ENCODE measurements at places on chromosomes 5 and 9.

DNA sequence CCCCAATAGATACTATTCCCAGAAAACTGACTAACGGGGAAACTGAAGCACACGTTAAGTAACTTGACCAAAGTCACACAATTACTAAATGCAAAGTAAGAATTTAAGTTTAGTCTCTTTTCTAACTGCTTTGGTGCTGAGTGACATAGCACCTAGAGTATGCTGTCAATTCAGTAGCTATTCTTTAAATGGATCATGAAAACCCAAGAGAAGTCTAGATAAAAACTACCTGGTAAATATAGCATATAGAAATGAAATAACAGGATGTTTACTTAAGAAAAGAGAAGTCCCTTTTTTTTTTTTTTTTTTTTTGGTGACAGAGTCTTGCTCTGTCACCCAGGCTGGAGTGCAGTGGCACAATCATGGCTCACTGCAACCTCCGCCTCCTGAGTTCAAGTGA is 129.2 kb downstream of the PDE4D start:
- DNase-seq = no peak

DNA sequence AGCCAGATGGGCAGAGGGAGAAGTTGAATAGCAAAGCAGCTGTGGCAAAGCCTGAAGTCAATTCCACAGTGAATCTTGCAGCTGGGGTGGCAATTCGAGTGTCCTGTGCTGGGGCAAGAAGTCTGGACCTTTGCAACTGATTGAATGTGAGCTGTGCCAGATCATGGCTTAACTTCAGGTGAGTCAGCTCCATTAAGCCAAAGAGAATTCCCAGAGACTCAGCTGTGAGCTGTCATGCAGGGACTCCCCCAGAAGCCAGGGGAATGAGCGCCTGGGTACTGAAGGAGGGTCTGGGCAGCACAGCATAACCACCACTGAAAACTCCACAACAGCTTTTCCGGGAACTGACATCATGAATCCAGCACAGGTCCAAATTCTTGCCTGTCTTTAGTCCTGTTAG is 153.5 kb upstream of the TRPC7 start:
- no peak for DNase-seq

- DNase-seq = peak; percentile 73
Measured at GRCh38 chr5:149549461-149550267, 1.6 kb downstream of the CSNK1A1 start.

- no peak for DNase-seq
Measured at GRCh38 chr9:123954518-123955280, 24.8 kb upstream of the DENND1A start.

DNA sequence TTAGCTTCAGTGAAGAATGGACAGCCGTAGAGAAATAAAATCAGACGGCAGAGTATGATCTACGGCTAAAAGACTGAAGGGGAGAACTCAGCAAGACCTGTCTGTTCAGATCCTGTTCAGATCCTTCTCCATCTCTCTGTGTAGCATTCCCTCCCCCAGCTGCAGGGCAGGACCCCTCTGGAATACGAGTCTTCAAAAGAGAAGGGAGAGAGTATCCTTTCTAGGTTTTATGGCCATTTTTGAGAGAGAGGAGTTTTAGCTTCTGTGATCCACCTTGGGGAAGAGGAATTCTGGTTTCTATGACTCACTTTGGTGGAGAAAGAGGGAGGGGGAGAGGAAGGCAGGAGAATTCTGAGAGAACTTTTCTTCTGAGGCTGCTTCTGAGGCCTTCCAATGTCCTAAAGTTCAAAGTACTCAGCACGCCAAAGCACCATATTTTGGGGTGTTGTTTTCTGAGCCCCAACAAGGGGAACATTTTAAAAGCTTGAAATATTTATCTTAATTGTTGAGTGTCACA is 194.4 kb upstream of the TLE4 start:
- peak; percentile 47 for DNase-seq

DNA sequence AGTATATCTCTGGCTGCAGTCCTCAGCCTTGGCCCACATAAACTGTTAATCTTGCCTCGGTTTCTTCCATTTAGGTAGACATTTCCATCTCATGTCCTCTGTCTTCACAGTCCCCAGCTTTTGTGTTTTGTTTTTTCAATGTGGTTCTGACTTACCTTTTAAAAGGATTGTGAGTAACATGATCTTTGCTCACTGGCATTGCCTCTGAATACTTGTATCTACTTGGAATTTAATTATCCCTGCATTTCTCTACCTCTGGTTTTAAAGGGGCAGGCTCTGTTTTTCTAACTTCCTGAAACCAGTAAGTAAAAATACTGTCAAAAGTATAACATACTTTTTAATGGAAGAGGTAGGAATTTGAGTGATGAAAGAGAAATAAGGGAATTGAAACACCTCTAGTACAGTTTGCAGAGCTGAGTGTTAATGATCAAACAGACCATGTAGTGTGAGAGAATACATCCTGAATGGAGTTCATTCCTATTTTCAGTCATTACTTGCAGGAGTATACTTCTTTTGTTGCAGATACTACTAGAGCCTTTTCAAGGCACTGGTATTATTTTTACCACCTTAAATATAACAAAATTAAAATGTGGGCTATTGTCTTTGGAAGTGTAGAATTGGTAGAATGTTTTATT is 62.6 kb downstream of the MTREX start:
- DNase-seq = no peak

DNA sequence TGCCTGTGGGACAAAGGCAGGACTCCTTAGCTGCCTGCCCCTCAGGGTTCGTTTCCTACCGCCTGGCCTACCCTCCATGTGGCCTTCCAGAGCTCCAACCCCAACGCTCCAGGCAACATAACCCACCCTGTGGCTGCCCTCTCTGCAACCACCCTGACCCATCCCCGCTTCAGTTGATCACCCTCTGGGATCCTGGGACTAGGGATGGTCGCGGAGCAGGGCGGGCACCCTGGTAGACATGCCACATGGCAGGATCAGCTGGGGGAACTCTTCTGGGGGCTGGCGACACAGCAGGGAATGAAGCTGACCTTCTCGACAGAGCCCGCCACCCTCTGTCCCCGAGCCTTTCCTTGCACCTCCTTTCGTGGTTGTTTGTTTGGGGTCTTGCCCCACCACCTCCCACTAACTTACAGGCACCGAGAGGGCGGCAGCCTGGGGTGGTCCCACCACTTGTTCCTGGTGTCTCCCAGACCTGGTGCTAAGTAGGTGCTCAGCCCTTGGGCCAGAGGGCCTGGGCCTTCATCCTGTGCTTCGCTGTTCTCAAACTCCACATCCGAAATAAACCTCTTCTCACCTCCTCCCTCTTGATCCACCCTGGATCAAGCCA is 243.1 kb downstream of the PBX3 start:
- DNase-seq = no peak

- peak; percentile 3 for DNase-seq
Measured at GRCh38 chr5:41649659-41650058, 139.3 kb upstream of the PLCXD3 start.

- peak; percentile 73 for DNase-seq
Measured at GRCh38 chr9:116075191-116075590, 78.4 kb upstream of the PAPPA start.

- no peak for DNase-seq
Measured at GRCh38 chr9:123417289-123418051, 61.5 kb downstream of the CRB2 start.

DNA sequence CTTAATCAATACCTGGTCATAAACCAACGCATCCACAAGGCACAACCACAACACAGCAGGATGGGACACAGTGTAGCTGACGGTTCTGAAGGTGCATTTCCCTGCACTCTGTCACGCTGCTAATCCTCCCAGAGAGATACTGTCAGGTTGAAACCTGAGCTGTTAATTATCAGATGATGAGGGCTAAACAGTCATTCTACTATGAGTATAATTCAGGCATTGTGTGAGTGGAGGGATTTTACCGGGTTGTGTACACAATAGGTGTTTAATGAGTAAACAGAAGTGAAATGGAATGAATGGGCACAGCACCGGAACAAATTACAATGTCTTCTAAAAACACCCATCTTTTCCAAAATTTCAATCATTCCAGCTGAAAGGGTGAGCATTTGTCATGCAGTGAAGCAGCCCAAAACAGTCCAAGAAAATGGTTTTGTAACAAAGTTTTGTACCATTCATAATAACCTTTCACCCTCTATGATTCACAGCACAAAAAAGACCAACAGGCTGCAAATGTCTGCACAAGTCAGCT is 71.5 kb downstream of the ABCA1 start:
- DNase-seq = no peak

DNA sequence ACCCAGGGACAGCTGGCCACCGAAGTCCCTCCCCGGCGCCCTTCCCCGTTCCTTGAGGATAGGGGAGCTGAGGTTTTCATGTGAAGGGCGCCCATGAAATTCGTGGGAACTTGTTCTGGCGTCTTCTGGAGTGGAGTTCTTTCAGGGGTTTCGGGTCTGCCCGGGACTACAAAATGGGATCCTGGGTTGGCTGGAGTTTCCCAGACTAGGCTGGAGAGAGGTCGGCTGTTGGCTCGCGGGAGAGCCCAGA is 3.6 kb upstream of the RGMB start:
- DNase-seq = peak; percentile 47

GRCh38 chr9:104854613-104855012 is 73.3 kb downstream of the ABCA1 start:
- DNase-seq = no peak

GRCh38 chr5:173745123-173745522 is 128.7 kb upstream of the BOD1 start:
- no peak for DNase-seq

- no peak for DNase-seq
Measured at GRCh38 chr5:64918083-64918482, 149.4 kb downstream of the CWC27 start.

DNA sequence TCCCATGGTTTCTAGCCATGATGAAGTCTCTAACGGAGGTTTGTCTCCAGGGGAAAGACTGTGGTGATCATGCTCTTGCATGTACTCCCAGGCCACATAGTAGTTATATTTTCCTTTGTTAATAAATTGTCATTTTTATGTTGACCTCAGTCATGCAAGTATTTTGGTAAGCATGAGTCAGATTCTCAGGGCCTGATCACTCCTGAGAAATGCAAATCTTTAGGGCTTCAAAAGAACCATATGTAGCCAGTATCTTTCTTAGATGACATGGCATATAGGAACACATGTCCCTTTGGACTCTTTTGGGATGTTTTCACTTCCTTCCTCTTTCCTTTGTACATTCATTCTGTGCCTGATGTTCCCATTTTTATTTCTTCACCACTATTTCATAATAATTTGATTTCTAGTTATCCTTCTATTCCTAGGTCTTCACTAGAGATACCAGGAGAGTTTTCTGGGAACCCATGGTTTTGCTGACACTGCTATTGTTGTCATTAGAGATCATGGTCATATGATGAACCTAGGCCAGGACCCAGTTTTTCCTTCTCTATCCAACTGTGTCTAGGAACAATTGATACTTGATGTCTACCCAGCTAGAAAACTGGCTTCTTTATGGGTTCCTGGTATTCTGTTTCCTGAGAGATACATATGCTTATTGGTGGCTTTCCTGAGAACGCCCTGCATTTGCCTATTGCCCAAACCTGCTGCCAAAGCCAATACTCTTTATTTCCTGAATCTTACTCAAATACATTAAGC is 248.1 kb upstream of the NREP start:
- DNase-seq = peak; percentile 88

- no peak for DNase-seq
Measured at GRCh38 chr5:10421896-10422691, 19.6 kb upstream of the ROPN1L start.

- no peak for DNase-seq
Measured at GRCh38 chr9:8365029-8365428, 565.5 kb upstream of the DMAC1 start.

- DNase-seq = no peak
Measured at GRCh38 chr9:106928350-106928749, 65.4 kb downstream of the ZNF462 start.

GRCh38 chr9:127277770-127278169 is 13.2 kb downstream of the GARNL3 start:
- no peak for DNase-seq

GRCh38 chr5:86354664-86355063 is 263.1 kb upstream of the COX7C start:
- DNase-seq = no peak

- no peak for DNase-seq
Measured at GRCh38 chr5:142955628-142956027, 185.5 kb downstream of the ARHGAP26 start.

GRCh38 chr5:9829621-9830020 is 199.5 kb upstream of the TAS2R1 start:
- DNase-seq = peak; percentile 52

DNA sequence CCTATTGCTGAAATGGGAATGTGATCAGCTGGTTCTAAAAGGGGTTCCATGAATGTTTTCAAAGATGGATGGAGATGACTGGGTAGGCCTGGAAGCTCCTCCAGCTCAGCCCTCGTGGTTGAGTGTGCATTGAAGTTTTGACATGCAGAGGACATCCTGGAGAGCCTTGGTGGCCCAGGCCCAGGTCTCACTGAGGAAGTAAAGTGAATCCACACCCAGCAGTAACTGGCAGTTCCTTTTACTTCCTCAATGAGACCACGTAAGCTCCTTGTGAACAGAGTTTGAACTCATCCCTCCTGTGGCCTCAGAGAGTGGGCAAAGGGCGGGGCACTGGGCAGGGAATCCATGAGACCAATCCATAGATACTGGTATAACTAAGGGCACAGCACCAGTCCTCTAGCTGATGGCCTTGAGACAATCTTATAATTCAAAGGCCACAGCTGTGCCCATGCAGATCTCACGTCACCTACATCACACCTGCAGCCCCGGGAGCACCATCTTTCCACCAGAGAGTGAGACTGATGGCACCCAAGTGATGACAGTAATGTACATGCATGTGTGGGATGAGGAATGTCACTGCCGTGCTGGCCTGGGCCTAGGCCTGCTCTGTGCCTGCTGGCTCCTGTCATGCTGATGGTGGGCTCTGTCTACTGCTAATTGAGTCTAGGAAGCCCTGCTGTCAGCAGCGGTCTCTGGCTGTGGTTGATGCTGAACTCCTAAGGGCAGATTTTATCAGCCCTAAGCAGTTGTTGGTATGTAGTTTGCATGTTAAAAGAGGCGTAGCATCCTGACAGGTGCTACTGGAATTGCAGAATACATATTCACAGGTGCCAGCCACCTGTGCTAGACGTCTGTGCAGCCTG is 257.8 kb downstream of the FSTL4 start:
- DNase-seq = no peak

GRCh38 chr9:93960221-93960970 is 5.2 kb upstream of the BARX1 start:
- peak; percentile 18 for DNase-seq

DNA sequence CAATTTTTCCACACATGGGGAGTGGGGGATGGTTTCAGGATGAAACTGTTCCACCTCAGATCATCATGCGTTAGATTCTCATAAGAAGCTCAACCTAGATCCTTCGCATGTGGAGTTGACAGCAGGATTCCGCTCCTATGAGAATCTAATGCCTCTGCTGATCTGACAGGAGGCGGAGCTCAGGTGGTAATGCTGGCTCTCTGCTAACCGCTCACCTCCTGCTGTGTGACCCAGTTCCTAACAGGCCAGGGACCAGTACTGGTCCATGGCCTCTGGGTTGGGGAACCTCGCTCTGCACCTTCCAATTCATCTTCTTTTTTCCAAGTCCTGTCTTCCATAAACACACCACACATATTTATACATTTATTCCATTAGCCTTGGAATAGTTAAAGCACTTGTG is 33.0 kb downstream of the POU5F2 start:
- DNase-seq = no peak

GRCh38 chr9:99803694-99804093 is 18.0 kb upstream of the NR4A3 start:
- DNase-seq = no peak
